ENCODE measurements at places on chromosomes 11 and 22. TPM values are rescaled to one million over a fixed set of nuclear protein-coding genes. Genes with fewer than 3 reads are reported as not detected.

The CDKN1C gene
- total RNA-seq: 10.9 TPM

DNA sequence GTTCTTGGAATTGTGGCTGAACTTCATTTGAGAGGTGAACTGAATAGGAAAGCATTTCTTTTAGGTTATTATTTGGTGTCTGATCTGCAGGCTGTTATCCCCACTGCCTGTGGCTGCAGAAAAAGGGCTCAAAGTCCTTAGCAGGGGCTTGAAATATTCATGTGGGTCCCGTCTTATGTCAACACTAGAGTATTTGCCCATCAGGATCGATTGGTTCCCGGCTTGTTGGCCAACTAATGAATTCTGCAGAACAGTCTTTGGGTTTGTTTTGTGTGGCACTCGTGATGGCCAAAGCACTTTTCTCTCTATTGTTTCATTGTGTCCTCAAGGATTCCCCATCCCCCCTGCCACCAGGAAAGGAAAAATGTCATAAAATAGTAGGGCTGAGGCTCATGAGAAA lies 211.9 kb downstream of the MYO18B start:
- no peaks in the 10 kb centered on the region for H3K27me3 ChIP-seq
- no peak overlapping the region for H3K4me3 ChIP-seq
- H3K36me3 ChIP-seq: no peaks in the 10 kb centered on the region

The GLB1L2 gene
- 0.29 TPM for total RNA-seq

GRCh38 chr22:36756031-36756430 lies 19.9 kb downstream of the IFT27 start:
- H3K4me1 ChIP-seq: no peaks in the 10 kb centered on the region
- peaks cover 22% of the 10 kb centered on the region for H3K27me3 ChIP-seq
- DNase-seq: no peak

GRCh38 chr11:66851698-66852465 lies 5.0 kb upstream of the LRFN4 start:
- H3K27me3 ChIP-seq: no peaks in the 10 kb centered on the region
- peaks cover 14% of the 10 kb centered on the region for H3K36me3 ChIP-seq
- H3K4me3 ChIP-seq: no peak overlapping the region

The EXT2 gene
- total RNA-seq: 194 TPM

Data from osteoblast (primary cell).